ENCODE measurements at places on chromosomes 5 and 9.
A peak's percentile ranks its signal among the peaks of the same experiment; 100 is the strongest.

- no peak overlapping the region for H3K4me3 ChIP-seq
- H3K27ac ChIP-seq, result no peak overlapping the region
- no peaks in the 10 kb centered on the region for H3K36me3 ChIP-seq
- peaks cover 2% of the 10 kb centered on the region for H3K27me3 ChIP-seq
- DNase-seq, result no peak
These were observed 25.5 kb downstream of the ESM1 start for GRCh38 chr5:54959673-54960418.

- peak; percentile 68 for DNase-seq
- H3K27ac ChIP-seq, result peak overlapping the region; percentile 76
- H3K4me3 ChIP-seq, result peak overlapping the region; percentile 11
- H3K27me3 ChIP-seq, result no peaks in the 10 kb centered on the region
These were observed 59.8 kb upstream of the GOLPH3 start for GRCh38 chr5:32233696-32234447.

GRCh38 chr9:71791875-71792274, 23.6 kb upstream of the CEMIP2 start:
- no peaks in the 10 kb centered on the region for H3K36me3 ChIP-seq
- no peak overlapping the region for H3K27ac ChIP-seq
- no peak for DNase-seq
- H3K27me3 ChIP-seq, result no peaks in the 10 kb centered on the region

DNA sequence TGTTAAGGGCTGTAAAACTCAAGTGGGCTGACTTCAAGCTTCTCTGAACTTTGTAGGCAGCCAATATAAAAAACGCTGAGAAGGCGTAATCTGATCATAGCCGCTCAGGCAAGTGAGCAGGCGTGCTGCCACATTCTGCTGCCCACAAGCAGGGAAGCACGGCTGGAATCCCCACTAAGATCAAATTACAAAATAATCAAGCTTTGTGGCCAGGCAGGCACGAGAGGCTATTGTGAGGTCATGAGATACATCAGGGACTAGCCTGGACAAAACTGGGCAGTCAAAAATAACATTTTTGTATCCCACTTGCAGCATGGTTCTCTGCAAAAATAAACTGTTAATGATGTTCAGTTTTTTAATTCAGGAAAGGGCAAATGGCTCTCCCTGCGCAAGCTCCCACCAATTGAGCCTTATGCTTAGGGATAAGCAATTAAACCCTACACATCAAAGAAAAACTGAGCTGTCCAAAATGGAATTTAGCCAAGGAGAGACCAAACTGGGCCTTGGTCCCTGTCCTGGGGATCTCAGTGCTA, 64.0 kb downstream of the POU5F2 start:
- H3K27me3 ChIP-seq, result no peaks in the 10 kb centered on the region
- no peak overlapping the region for H3K4me3 ChIP-seq
- no peak for DNase-seq
- no peak overlapping the region for H3K27ac ChIP-seq

GRCh38 chr5:33153831-33154230, 286.9 kb upstream of the TARS1 start:
- DNase-seq, result no peak
- H3K4me1 ChIP-seq, result no peaks in the 10 kb centered on the region
- H3K36me3 ChIP-seq, result no peaks in the 10 kb centered on the region
- H3K27me3 ChIP-seq, result no peaks in the 10 kb centered on the region
- no peak overlapping the region for H3K27ac ChIP-seq
- no peak overlapping the region for H3K4me3 ChIP-seq

GRCh38 chr9:100351508-100351907, 1.2 kb downstream of the TEX10 start:
- H3K27me3 ChIP-seq, result no peaks in the 10 kb centered on the region
- peaks cover 16% of the 10 kb centered on the region for H3K4me1 ChIP-seq
- H3K36me3 ChIP-seq, result peaks cover 7% of the 10 kb centered on the region
- no peak for DNase-seq
- peak overlapping the region; percentile 91 for H3K27ac ChIP-seq

GRCh38 chr5:157137691-157138090, 5.0 kb downstream of the MED7 start:
- DNase-seq, result no peak
- peaks cover 37% of the 10 kb centered on the region for H3K36me3 ChIP-seq
- H3K4me3 ChIP-seq, result no peak overlapping the region
- H3K27me3 ChIP-seq, result no peaks in the 10 kb centered on the region
- H3K4me1 ChIP-seq, result peaks cover 14% of the 10 kb centered on the region

GRCh38 chr9:89637787-89638186, 33.0 kb downstream of the GADD45G start:
- H3K4me1 ChIP-seq, result peaks cover 15% of the 10 kb centered on the region
- no peak overlapping the region for H3K4me3 ChIP-seq
- no peaks in the 10 kb centered on the region for H3K36me3 ChIP-seq
- no peak for DNase-seq

- no peaks in the 10 kb centered on the region for H3K27me3 ChIP-seq
- H3K36me3 ChIP-seq, result no peaks in the 10 kb centered on the region
- no peaks in the 10 kb centered on the region for H3K4me1 ChIP-seq
- H3K27ac ChIP-seq, result no peak overlapping the region
- no peak overlapping the region for H3K4me3 ChIP-seq
- DNase-seq, result no peak
These were observed 297.0 kb upstream of the CLINT1 start for GRCh38 chr5:158155811-158156505.

DNA sequence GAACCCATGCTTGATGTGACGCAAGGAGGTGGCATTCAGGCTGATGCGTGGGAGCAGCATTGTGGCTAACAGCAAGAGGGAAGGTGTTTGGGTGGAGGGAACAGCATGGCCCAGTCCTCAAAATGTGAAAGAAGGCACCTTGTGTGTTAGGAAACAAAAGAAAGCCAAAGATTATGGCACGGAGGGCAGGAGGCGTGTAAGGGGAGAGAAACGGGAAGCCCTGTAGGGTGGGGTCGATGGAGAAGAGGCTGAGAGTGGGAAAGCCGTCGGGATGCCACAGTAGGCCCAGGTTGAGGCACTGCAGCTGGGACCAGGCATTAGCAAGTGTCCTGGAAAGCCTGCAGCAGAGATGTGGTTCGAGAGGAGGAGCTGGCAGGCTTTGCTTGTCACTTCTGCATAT, 241.1 kb downstream of the GADD45G start:
- no peak overlapping the region for H3K27ac ChIP-seq
- no peaks in the 10 kb centered on the region for H3K27me3 ChIP-seq
- H3K36me3 ChIP-seq, result no peaks in the 10 kb centered on the region
- DNase-seq, result no peak

DNA sequence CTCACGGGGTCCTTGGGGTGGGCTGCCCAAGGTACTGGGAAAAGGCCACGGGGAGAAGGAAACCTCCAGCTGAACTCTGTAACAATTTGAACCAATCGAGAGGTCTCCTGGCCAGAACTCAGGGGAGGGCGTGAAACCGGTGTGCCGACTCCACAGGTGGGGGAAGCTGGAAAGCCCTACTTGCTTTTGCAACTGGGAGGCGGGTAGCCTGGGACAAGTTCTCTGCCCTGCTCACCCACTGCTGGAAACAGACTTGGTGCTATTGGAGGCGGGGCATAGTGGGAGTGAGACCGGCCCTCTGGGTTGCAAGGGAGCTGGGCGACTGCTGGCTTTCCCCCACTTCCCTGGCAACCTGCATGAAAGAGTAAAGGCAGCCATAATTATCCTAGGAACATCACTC, 73.2 kb upstream of the SLIT3 start:
- no peaks in the 10 kb centered on the region for H3K4me1 ChIP-seq
- DNase-seq, result no peak
- H3K27ac ChIP-seq, result no peak overlapping the region
- H3K36me3 ChIP-seq, result no peaks in the 10 kb centered on the region

DNA sequence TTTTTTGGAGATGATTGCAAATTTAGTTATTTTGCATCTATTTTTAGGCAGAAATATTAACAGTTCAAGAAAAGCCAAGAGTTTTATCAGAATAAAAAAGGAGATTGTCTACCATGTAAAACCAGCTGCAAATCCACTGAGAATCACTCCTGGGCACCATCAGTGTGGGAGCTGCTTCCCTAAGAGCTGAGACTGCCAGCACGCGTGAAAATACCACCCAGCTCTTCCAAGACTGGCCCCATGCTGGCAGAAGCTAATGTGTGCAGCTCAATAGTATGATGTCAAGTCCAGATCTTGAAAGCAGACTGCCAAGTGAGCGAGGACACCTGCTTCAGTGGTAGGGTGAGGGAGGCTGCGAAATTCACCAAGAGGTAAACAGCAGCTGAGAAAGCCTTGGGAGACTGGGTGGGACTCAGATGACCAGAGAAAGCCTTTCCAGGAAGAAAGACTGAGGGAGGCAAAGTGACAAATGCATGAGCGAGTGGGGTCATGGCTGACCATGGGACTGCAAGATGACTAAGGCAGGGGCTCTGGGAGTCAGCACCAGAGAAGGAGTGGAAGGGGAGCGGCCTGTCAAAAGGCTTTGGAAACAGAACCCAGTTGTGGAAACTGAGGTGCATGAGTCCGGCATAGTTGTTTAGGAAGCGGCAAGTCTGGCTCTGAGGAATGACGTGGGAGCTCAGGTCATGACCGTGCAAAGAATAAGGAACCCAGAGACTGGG, 200.9 kb downstream of the GADD45G start:
- no peak overlapping the region for H3K27ac ChIP-seq
- no peaks in the 10 kb centered on the region for H3K27me3 ChIP-seq

DNA sequence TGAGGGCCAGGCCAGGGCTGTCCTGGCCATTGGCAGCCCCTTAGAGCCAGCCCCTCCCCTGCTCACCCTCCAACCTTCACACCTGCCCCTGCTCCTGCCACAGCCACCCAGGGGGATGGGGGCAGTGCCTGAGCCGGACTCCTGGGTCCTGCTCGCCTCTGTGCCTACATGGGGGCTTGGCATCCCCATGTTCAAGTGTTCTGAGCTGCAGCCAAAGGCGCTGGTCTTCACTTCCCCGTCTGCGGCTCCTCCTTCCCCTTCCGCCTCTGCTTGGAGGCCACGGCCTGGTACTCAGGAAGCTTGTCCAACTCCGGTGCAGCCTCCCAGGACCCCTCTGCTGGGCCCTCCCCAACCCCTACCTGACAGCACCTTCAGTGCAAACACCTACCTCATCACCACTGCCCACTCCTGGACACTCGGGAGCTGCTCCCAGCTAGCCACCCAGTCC, 2.3 kb upstream of the DNLZ start:
- peak overlapping the region; percentile 52 for H3K27ac ChIP-seq
- H3K27me3 ChIP-seq, result no peaks in the 10 kb centered on the region
- H3K4me3 ChIP-seq, result peak overlapping the region; percentile 44
- H3K36me3 ChIP-seq, result peaks cover 46% of the 10 kb centered on the region
- peak; percentile 57 for DNase-seq

DNA sequence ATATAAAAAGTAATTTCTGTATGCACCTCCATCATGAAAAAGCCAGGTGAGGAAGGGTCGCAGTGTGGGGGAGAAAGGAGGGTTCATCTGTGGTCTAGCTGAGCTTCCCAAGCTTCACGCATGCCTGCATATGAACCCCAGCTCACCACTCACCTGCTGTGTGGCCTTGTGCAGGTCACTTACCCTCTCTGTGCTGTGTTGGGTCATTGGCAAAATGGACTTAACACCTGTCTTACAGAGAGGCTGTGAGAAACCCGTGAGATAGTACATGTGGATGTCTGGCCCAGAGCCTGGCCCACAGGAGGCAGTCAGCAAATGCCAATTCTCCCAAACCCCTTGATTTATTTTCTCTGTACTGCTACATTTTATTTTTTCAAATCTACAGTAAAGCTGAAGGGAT, 88.9 kb downstream of the GABBR2 start:
- no peak overlapping the region for H3K4me3 ChIP-seq
- no peak for DNase-seq
- no peaks in the 10 kb centered on the region for H3K4me1 ChIP-seq
- H3K27me3 ChIP-seq, result no peaks in the 10 kb centered on the region
- no peak overlapping the region for H3K27ac ChIP-seq

DNA sequence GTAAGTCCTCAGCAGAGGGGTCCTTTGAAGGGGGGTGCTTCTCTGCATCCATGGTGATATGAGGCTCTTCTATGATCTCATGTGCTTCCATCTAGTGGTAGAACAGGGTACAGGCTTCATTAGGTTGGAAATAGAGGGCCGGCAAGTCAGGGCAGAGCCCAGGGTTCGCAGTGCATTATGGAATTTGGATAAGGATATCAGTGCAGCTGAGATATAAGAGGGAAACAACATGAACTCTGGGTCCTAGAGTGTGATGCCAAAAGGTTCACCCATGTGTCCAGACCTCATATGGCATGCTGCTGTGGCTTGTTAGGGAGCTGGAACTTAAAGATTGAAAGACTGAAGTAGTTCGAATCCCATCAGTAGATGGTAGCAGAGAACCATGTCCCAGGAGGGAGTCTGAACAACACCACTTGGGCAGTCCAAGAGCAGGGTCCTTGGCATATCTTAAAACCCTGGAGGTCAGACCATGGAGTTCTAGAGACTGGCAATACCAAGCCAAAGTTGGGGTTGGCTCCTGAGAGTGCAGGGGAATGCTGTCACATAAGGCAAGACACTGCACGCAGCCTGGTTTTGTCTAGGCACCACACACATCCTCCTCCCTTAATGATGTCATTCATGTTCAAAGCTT, 2.3 kb downstream of the FAM221B start:
- H3K4me1 ChIP-seq, result peaks cover 33% of the 10 kb centered on the region
- no peak overlapping the region for H3K27ac ChIP-seq
- DNase-seq, result peak; percentile 54

GRCh38 chr5:135013947-135014570, 20.0 kb downstream of the PITX1 start:
- H3K4me3 ChIP-seq, result no peak overlapping the region
- no peak for DNase-seq
- H3K27me3 ChIP-seq, result no peaks in the 10 kb centered on the region
- no peaks in the 10 kb centered on the region for H3K4me1 ChIP-seq
- no peak overlapping the region for H3K27ac ChIP-seq
- H3K36me3 ChIP-seq, result no peaks in the 10 kb centered on the region

GRCh38 chr9:114366334-114367128, 21.3 kb downstream of the AKNA start:
- peaks cover 84% of the 10 kb centered on the region for H3K4me1 ChIP-seq
- H3K4me3 ChIP-seq, result peak overlapping the region; percentile 34
- H3K27ac ChIP-seq, result peak overlapping the region; percentile 91
- no peaks in the 10 kb centered on the region for H3K27me3 ChIP-seq
- peaks cover 73% of the 10 kb centered on the region for H3K36me3 ChIP-seq

DNA sequence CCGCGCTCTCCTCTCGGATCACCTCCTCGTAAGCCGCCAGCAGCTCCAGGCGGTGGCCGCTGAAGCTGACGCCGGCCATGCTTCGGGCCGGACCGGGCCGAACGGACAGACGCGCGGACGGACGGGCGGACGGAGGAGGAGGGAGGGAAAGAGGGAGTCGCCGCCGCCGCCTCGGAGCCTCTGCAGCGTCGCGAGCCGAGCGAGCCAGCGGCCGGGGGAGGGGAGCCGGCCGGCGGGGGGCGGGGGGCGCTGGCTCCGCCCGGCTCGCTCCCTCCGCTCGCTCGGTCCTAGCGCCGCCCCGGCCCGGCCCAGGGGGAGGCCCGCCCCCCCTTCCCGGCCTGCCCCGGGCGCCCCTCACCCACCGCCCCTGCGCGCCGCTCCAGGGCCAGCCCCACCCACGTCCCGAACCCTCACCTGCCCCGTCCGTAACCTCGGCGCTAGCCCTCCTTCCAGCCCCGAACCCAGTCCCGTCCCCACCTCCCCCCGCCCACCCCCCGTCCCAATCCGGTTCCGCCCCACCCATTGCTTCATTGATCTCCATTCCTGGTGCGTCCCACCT, at the start of gene DBN1:
Gene DBN1 (minus strand): TSS at position 192 of the 559 bp plus-strand sequence. CDS start 113 bp downstream, at position 79.
- H3K4me3 ChIP-seq, result no peak within 1 kb of the TSS
- H3K4me1 ChIP-seq, result peaks cover 33% of the 10 kb centered on the region
- no peak within 1 kb of the TSS for H3K27ac ChIP-seq
- H3K27me3 ChIP-seq, result peaks cover 18% of the 10 kb centered on the region
- H3K36me3 ChIP-seq, result no peaks in the 10 kb centered on the region
